ENCODE measurements at places on chromosomes 12 and 14. TPM values are rescaled to one million over a fixed set of nuclear protein-coding genes. Genes with fewer than 3 reads are reported as not detected.

DNA sequence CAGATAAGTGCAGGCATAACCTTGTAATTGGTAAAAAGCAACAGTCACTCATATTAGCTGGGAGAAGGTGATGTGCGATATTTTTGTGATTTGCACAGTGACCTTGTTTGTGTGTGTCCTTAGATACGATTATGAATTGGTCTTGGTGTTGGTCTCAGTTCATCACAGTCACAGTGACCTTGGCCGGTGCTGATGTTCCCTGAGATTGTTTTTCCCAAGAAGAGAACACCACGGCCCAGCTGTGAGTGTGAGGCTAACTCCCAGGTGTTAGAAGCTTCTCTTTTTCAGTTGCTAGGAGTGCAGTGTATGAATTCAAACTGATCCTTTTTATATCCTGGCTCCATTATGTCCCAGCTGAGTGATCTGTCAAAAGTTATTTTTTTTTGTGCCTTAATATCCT, 46.2 kb downstream of the TRHDE start:
- no peak overlapping the region for H3K4me3 ChIP-seq
- H3K4me1 ChIP-seq = peaks cover 16% of the 10 kb centered on the region
- H3K27me3 ChIP-seq = no peaks in the 10 kb centered on the region
- peaks cover 8% of the 10 kb centered on the region for H3K36me3 ChIP-seq

- H3K4me1 ChIP-seq = peaks cover 12% of the 10 kb centered on the region
- DNase-seq = no peak
Measured at GRCh38 chr12:91889910-91890309, 255.7 kb downstream of the BTG1 start.

DNA sequence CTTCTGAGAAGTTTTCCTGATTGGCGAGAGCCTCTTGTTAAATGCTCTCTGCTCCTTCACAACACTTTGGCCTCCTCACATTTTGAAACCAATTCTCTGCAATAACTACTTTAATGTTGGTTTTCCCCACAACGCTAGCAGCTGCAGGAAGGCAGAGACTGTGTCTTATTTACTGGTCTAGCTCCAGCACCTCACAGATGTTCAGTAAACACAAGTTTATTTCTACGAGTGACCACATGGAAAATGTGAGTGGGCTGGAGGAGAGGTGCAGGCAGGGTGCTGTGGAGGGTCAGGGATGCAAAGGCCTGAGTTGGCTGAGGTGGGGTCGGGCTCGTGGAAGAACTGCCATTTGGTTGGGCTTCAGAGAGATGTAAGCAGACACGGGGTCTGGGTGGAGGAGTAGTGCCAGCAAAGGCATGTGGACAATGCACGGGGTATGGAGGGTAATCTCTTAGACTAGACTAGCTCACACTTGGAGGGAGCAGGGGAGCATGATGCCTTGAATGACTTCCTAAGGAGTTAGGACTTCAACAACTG, 117.4 kb upstream of the RTL1 start:
- no peaks in the 10 kb centered on the region for H3K4me1 ChIP-seq
- no peak overlapping the region for H3K27ac ChIP-seq
- DNase-seq = no peak

DNA sequence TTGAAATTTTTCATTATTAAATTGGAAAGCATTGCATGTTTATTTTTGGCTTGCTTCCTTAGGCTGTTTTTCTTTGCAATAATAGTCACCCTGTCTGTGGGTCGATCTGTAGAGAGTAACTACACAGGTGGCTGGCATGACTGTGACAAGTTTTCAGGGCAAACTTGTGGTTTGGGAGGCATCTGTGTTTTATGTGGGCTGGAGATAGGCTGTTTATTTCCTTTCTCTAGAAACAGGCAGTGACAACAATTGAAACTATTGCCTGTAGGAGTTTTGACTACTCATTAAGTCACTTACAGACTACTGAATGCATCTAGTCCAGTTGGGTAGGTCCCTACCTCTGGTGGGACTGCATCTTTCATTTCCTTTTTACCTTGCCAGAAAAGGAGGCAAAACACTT, 155.6 kb downstream of the DYRK2 start:
- H3K27ac ChIP-seq = no peak overlapping the region
- no peaks in the 10 kb centered on the region for H3K4me1 ChIP-seq
- H3K27me3 ChIP-seq = no peaks in the 10 kb centered on the region
- no peak for DNase-seq

VRTN gene
- total RNA-seq = 0.15 TPM

Measured in glutamatergic neuron (in vitro differentiated cells).